Psoas muscle (tissue), 8 donors: ENCODE measurements at places on chromosomes 12 and 14. TPM values are rescaled to one million over a fixed set of nuclear protein-coding genes. Genes with fewer than 3 reads are reported as not detected.

Gene TMEM30B
- total RNA-seq, result 2.0 TPM

Gene RERG
- 2.3 TPM for total RNA-seq

Gene CCDC197
- 0.71 TPM for total RNA-seq

Gene SMARCD1
- 21.1 TPM for total RNA-seq

Gene NDUFB1
- 306 TPM for total RNA-seq

Gene OR4K14
- not detected for total RNA-seq

Gene UNC119B
- total RNA-seq, result 7.5 TPM

Gene FGF23
- total RNA-seq, result not detected

Gene KRT85
- not detected for total RNA-seq

Gene SERPINA1
- total RNA-seq, result 5.5 TPM

Gene OSGEP
- 17.8 TPM for total RNA-seq

Gene MYF6
- total RNA-seq, result 300 TPM

Gene TMPRSS12
- not detected for total RNA-seq

Gene VWF
- total RNA-seq, result 136 TPM

Gene CPSF6
- total RNA-seq, result 36.6 TPM

Gene CLEC7A
- 3.0 TPM for total RNA-seq

Gene RDH12
- not detected for total RNA-seq

Gene FOXN4
- total RNA-seq, result not detected

Gene KRT78
- not detected for total RNA-seq

DNA sequence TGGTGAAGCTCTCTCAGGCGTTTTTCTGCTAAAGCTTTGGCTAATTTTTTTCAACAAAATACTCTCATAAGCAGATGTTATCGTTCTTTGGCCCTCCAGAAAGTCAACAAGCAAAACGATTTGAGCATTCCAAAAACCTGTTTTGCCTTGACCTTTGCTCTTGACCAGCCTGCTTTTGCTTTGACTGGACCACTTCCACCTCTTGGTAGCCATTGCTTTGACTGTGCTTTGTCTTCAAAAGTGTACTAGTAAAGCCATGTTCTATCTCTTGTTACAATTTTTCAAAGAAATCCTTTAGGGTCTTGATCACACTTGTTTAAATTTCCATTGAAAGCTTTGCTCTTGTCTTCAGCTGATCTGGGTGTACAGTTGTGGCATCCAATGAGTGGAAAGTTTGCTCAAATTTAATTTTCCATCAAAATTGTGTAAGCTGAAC, 10.7 kb upstream of the ARID4A start:
- no peak overlapping the region for H3K4me3 ChIP-seq
- H3K36me3 ChIP-seq, result peaks cover 97% of the 10 kb centered on the region
- H3K27me3 ChIP-seq, result no peaks in the 10 kb centered on the region
- no peak overlapping the region for H3K27ac ChIP-seq
- no peak for DNase-seq
- H3K4me1 ChIP-seq, result peaks cover 19% of the 10 kb centered on the region

GRCh38 chr12:24954261-24954660, 5.4 kb upstream of the BCAT1 start:
- H3K27me3 ChIP-seq, result peaks cover 2% of the 10 kb centered on the region
- DNase-seq, result no peak
- H3K4me1 ChIP-seq, result no peaks in the 10 kb centered on the region
- no peak overlapping the region for H3K27ac ChIP-seq

DNA sequence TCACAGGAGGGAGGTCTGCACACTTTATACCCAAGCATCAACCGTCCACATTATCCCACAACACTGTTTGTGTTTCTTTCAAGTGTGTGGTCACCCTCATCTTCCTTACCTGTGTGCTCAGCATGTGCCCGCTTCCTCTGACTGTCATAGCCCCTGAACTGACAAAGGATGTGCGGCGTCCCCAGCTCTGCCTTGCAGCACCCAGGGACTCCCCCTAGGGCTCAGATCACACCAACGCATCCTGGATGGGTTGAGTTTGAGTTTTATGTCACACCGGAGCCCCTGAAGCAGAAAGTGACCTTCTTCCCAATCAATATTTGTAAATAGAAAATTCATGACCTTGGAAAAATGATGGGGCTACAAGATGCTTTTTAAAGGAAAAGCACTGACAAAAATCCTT, 770.7 kb upstream of the TMEM132C start:
- no peak for DNase-seq
- H3K4me3 ChIP-seq, result no peak overlapping the region
- H3K36me3 ChIP-seq, result no peaks in the 10 kb centered on the region
- no peak overlapping the region for H3K27ac ChIP-seq

DNA sequence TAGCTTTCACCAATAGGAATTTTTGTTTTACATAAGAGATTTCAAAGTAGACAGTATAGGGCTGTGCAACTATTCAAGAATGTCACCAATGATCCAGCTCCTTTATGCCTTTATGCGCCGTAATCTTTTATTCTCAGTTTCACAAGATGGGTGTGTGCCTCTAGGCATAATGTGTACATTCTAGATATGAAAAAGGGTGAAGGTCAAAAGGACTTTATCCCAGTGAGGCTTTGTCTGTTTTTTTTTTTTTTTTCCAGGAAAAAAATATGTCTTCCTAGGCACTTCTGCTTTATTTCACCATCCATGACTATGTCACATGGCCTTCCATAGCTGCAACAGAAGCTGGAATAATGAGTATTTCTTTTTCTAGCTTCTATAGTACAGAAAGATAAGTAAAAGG, 142.3 kb upstream of the IGF1 start:
- no peak for DNase-seq
- H3K36me3 ChIP-seq, result no peaks in the 10 kb centered on the region
- H3K27ac ChIP-seq, result no peak overlapping the region
- no peaks in the 10 kb centered on the region for H3K27me3 ChIP-seq
- no peaks in the 10 kb centered on the region for H3K4me1 ChIP-seq

GRCh38 chr12:82880442-82880901, 193.8 kb downstream of the TMTC2 start:
- no peak overlapping the region for H3K27ac ChIP-seq
- no peaks in the 10 kb centered on the region for H3K4me1 ChIP-seq
- no peak overlapping the region for H3K4me3 ChIP-seq
- no peaks in the 10 kb centered on the region for H3K36me3 ChIP-seq
- no peak for DNase-seq

- no peaks in the 10 kb centered on the region for H3K36me3 ChIP-seq
- no peak for DNase-seq
- H3K27ac ChIP-seq, result no peak overlapping the region
These were observed 221.8 kb upstream of the ARHGAP5 start for GRCh38 chr14:31855262-31855661.

DNA sequence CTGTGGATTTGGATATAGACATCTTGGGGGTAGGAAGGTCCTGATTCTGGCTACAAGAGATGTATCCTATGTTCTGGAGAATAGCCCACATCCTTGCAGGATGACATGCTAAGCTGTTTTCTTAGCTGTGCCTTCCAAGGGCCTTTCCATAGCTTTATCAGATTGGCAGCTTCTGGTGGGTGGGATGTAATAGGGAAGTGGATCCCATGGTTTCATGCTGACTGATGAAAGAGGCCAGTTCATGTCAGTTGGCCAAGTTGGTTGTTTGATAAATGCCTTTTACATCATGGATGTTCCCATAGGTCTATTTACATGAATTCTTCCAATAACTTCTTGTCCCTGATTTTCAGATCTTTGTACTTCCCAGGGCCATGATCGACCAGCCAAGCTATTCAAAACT, 169.1 kb upstream of the RMST start:
- no peak overlapping the region for H3K27ac ChIP-seq
- no peak overlapping the region for H3K4me3 ChIP-seq
- H3K27me3 ChIP-seq, result no peaks in the 10 kb centered on the region
- H3K36me3 ChIP-seq, result no peaks in the 10 kb centered on the region
- DNase-seq, result no peak
- H3K4me1 ChIP-seq, result no peaks in the 10 kb centered on the region

DNA sequence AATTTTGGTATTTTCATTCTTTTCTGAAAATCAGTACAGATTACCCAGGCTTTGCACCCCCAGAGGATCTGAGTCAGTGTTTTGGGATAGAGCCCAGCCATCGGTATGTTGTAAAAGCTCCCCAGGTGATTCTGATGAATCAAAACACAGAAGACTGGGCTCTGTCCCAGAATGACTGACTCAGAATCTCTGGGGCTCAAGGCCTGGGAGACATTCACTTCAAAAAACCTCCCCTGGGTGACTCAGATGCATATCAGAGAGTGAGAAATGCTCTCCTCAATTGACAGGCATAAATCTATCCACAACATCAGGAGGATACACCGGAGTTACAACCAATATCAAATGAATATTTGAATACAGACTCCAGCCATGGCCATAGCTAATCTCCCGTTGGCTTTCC, 32.6 kb downstream of the SLC35F4 start:
- DNase-seq, result peak; percentile 32
- no peak overlapping the region for H3K4me3 ChIP-seq
- H3K27ac ChIP-seq, result no peak overlapping the region
- H3K36me3 ChIP-seq, result no peaks in the 10 kb centered on the region
- no peaks in the 10 kb centered on the region for H3K4me1 ChIP-seq

GRCh38 chr12:66011731-66012130, 118.8 kb downstream of the LLPH start:
- H3K4me1 ChIP-seq, result no peaks in the 10 kb centered on the region
- no peaks in the 10 kb centered on the region for H3K36me3 ChIP-seq
- no peak for DNase-seq
- H3K27me3 ChIP-seq, result no peaks in the 10 kb centered on the region

DNA sequence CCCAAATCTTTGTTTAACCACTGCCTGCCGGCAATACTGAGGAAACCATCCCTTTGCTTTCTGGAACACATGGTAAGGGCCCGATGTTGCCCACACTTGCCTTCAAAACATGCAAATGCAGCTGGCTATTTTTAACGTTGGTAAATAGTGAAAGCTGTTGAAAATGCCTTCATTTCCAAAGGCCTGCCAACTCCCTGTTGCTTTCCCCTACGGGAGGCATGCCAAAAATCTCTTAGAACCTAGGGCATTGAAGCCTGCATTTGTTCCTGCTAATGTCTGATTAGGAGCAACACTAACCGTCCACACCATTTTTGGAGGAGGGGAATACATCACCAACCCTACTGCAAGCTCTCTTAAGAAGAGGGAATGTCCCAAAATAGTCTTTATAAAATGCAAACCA, 152.6 kb upstream of the NOS1 start:
- no peak overlapping the region for H3K27ac ChIP-seq
- no peak for DNase-seq
- H3K4me1 ChIP-seq, result peaks cover 5% of the 10 kb centered on the region
- H3K4me3 ChIP-seq, result no peak overlapping the region
- H3K36me3 ChIP-seq, result no peaks in the 10 kb centered on the region

- H3K27ac ChIP-seq, result no peak overlapping the region
- no peaks in the 10 kb centered on the region for H3K27me3 ChIP-seq
- H3K4me1 ChIP-seq, result no peaks in the 10 kb centered on the region
- no peak overlapping the region for H3K4me3 ChIP-seq
These were observed 589.8 kb upstream of the ATP2B1 start for GRCh38 chr12:90298289-90298948.

DNA sequence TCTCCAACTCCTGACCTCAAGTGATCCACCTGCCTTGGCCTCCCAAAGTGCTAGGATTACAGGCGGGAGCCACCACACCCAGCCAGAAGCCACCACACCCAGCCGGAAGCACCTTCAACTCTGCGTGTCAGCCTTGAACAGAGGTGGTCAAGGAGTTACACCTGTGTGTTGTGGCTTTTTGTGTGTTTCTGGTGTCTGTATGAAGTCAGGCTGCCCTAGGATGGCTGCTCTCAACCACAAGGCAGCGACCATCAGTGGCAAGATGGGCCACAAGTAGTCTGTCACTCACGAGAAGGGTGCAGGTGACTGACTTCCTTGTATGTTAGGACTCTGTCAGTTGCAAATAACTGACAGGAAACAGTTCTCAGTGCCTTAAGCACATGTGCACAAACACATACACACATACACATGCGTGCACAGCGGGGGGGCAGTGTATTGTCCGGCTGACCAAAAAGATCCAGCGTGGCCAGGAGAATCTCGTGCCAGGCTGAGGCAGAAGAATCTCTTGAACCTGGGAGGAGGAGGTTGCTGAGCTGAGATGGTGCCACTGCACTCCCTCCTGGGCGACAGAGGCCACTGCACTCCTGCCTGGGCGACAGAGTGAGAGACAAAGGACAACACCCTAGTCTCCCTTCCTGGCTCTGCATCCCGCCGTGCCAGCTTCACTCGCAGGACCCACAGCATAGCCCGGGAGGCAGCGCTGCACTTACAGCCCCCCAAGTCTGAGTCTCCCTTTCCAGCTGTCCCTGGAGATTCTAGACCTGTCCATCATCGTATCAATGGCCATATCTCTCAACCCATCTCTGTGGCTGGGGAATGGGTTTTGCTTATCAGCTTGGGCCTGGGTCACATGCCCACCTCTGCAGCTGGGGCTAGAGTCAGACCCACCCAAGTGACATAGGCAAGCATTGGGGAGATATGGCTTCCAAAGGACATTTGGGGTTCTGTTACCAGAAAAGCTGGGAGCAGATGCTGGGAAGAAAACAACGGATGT, 13.7 kb downstream of the P2RX4 start:
- H3K4me1 ChIP-seq, result no peaks in the 10 kb centered on the region
- no peaks in the 10 kb centered on the region for H3K27me3 ChIP-seq
- DNase-seq, result no peak
- no peaks in the 10 kb centered on the region for H3K36me3 ChIP-seq
- H3K27ac ChIP-seq, result no peak overlapping the region

GRCh38 chr14:52355526-52355925, 41.4 kb downstream of the PTGER2 start:
- no peaks in the 10 kb centered on the region for H3K36me3 ChIP-seq
- no peak overlapping the region for H3K4me3 ChIP-seq
- DNase-seq, result no peak

- H3K4me1 ChIP-seq, result peaks cover 35% of the 10 kb centered on the region
- H3K36me3 ChIP-seq, result no peaks in the 10 kb centered on the region
- DNase-seq, result no peak
- no peak overlapping the region for H3K4me3 ChIP-seq
- H3K27me3 ChIP-seq, result no peaks in the 10 kb centered on the region
These were observed 22.2 kb downstream of the DUSP16 start for GRCh38 chr12:12540261-12541013.

DNA sequence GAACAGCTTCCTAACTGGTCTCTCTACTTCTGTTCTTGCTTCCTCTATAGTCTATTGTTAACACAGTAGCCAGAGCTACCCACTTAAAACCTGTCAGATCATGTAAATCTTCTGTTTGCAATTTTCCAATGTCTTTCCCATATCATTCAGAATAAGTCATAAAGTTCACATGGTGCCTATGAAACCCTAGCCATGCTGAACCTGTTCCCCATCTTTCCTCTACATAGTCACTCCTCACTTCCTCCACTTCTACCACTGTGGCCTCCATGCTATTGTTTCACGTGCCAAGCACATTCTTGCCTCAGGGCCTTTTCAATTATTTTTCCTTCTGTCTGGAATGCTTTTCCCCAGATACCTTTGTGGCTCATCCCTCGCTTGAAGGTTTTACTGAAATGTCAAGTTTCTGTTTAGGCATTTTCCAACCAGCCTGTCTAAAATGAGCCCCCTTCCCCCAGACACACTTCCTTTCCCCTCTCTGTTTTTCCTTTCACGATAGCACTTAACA, 132.1 kb downstream of the DYRK2 start:
- no peaks in the 10 kb centered on the region for H3K4me1 ChIP-seq
- no peaks in the 10 kb centered on the region for H3K36me3 ChIP-seq
- DNase-seq, result no peak
- no peak overlapping the region for H3K27ac ChIP-seq

- DNase-seq, result no peak
- no peaks in the 10 kb centered on the region for H3K36me3 ChIP-seq
- H3K27me3 ChIP-seq, result peaks cover 12% of the 10 kb centered on the region
- H3K4me3 ChIP-seq, result no peak overlapping the region
- no peaks in the 10 kb centered on the region for H3K4me1 ChIP-seq
- H3K27ac ChIP-seq, result no peak overlapping the region
These were observed 1110.6 kb downstream of the BCL11B start for GRCh38 chr14:98161356-98161755.
